ENCODE measurements at places on chromosomes 7 and 10.

DNA sequence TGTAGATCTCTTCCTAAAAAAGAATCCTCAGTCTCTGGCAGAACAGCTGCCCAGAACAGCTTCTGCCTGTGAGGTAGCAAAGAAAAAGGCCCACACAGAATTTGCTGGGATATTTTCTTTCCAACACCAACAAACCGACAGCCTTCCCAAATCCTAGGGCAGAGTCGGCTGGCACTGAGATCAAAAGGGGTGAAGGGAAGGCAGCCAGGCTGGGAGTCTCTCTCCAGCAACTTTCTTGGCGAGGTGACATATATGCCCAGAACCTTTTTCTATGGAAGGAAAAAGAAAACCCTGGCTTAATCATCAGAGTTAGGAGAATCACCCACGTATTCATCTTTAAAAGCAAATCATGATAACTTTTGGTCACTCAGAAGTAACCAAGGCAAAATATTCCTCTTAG, 279.6 kb downstream of the DNAJB6 start:
- no peak for DNase-seq

- no peak for DNase-seq
These were observed 599.8 kb upstream of the MGMT start for GRCh38 chr10:128867210-128867609.

DNA sequence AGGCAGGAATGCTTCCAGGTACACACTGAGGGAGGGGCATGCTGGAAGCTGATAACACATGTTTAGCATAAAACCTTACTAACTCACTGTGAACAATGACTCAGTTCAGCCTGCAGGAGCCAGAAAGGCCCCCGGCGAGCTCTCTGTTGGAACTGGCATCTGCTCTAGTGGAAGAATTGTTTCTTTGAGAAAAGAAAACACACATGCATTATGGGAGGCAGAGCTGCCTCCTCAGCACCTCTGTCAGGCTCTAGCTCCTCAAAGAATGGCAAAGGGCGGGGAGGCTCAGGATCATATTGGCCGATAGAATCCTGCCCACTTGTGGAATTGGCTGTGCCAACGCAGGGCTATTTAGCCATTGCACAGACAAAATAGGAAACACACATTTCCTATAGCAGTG, 338.3 kb downstream of the CXCL12 start:
- DNase-seq: no peak

DNA sequence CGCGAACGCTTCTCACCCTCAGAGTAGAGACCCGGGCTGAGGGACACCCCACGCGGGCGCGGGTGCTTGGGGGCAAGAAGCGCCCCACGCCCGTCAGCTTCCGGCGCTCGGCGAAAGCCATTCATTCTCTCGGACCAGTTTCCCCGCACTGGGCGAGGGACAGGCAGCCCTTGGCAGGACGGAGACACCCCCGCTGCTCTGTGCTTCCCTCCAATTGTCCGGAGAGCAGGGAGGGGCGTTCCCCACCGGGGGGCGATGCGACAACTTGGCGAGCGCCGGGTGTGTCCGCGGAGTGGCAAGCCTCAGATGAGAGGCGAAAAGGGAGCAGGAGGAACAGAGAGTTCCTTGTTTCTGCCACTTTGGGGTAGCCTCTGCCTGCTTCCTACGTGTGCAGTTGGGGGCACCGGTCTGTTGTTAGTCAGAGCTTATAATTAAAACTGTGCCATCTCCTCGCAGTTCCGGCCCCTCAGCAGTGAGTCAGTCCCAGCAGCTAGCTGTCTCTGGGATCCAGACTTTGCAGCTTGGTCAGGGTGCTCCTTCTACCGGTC, 1.7 kb downstream of the GPR158 start:
- no peak for DNase-seq

- no peak for DNase-seq
These were observed 429.0 kb downstream of the ETV1 start for GRCh38 chr7:13560441-13560840.

GRCh38 chr7:30598121-30598876, 3.6 kb downstream of the GARS1 start:
- no peak for DNase-seq

GRCh38 chr7:132102391-132102790, 473.9 kb downstream of the PLXNA4 start:
- no peak for DNase-seq

- DNase-seq: no peak
These were observed 78.6 kb upstream of the ADRB1 start for GRCh38 chr10:113965077-113965476.

- DNase-seq: no peak
These were observed 24.1 kb downstream of the GNA12 start for GRCh38 chr7:2819954-2820397.

- no peak for DNase-seq
These were observed 204.6 kb upstream of the FOXP2 start for GRCh38 chr7:114209968-114210367.

DNA sequence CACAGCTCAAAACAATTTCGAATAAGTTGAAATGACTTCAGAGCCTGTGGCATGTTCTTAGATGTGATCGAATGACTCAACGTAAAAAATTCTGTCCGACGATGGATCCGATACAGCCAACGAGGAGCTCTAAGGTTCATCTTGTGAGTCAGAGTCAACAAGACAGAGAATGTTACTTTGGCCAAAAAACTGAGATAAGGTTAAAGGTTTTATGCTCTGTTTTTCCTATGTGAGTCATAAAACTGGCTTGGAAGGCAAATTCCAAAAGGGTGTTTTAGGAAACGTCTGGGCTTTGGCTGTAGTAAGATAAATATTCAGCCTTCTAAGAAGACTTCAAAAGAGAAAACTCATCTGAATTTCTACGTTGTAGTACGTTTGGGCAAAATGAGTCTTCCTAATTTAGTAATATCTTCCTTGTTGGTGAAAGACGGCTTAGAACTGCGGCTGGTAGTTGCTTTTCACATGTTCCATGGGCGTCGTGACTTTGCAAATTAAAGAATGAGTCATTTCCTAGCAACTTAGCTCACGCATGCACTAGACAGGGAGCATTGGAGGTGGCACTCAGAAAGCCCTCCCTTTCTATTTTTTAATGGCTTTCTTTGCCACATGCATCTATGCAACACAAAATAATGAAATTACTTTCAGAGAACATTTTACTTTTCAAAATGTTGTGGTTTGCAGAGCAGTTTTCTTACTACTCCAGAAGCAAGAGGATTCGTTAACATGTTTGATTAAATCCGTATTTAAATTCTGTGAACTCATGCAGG, 28.2 kb downstream of the PFKP start:
- DNase-seq: no peak

GRCh38 chr7:1758859-1759521, 88.9 kb downstream of the ELFN1 start:
- DNase-seq: peak; percentile 86

GRCh38 chr7:47104206-47104549, 477.7 kb downstream of the TNS3 start:
- no peak for DNase-seq

GRCh38 chr10:18710201-18710653, 51.0 kb downstream of the ARL5B start:
- DNase-seq: no peak

DNA sequence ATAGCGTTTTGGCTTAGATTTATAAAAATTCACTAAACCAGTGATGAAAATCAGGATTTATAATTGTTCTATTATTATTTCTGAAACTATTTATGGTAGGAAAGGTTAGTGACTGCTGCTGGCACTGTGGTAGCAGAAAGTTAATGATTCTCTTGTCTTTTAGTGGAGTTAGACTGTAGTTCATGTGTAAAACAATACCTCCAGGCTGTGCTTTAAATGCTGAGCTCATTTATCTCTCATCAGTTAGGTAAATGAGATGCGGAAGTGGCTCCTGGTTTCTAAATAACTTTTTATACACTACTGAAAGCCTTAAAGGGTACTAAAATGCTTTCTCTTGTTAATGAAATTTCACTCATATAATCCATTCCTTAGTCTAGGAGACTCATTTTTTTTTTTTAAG, 326.8 kb upstream of the POT1 start:
- no peak for DNase-seq

GRCh38 chr7:37341033-37341630, 107.5 kb downstream of the ELMO1 start:
- no peak for DNase-seq

DNA sequence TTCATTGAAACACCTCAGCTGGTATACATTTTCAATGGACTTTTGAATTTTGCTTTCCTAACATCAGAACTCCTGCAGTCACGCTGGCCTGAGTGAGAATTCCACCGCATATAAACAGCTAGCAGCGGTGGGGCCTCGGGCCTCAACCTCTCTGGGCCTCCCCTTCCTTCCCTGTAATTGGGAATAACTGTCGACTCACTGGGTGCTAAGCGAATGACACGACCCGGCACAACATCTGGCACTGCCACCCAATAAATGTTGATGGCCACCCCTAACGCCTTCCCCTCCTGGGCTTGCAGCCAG, 670 bp downstream of the RCC1L start:
- no peak for DNase-seq

- peak; percentile 74 for DNase-seq
These were observed 233.9 kb downstream of the FANK1 start for GRCh38 chr10:126130271-126130710.

- DNase-seq: peak; percentile 77
These were observed 453 bp upstream of the GALNT17 start for GRCh38 chr7:71131256-71132126.

DNA sequence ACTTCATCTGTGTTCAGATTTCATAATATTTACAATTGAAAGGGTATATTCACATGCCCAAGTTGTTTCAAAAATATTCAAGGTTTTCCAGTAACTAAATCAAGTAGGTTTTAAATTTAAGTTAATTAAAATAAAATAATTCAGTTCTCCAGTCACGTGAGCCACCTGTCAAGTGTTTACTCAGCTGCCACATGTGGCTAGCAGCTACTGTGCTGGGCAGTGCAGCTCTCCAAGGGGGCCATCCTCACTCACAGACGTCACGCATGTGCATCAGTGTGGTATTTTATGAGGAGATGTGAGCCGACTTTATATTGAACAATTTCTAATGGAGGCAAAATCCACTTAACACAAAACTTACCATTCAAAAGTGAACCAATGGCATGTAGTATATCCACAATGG, 69.7 kb upstream of the CAMK2B start:
- DNase-seq: no peak

- no peak for DNase-seq
These were observed 33.7 kb upstream of the CXCL12 start for GRCh38 chr10:44418637-44419036.

GRCh38 chr10:130135676-130136225, 440 bp upstream of the GLRX3 start:
- no peak for DNase-seq

DNA sequence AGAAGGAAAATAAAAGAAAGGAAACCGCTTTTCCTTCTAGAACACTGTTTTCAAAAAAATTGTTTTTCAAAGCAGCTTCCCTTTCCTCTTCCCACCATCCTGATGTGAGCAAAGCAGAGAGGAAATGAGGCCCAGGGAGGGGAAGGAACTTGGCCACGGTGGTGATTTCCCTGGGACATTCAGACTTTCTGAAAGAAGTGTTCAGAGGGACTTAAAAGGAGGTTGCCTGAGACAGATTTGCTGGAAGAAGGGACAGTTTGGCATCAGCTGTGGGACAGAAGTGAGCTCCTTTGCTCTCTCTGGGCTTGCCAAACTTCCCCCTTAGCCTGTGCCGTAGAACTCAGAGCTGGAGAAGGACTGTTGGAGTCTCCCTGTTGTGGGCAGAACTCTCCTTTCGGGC, 30.3 kb downstream of the ADCYAP1R1 start:
- no peak for DNase-seq

- DNase-seq: peak; percentile 89
These were observed 56.9 kb upstream of the EZH2 start for GRCh38 chr7:148940702-148941597.

- DNase-seq: no peak
These were observed 24.3 kb upstream of the EMX2 start for GRCh38 chr10:117518246-117518645.

- no peak for DNase-seq
These were observed 46.9 kb downstream of the EGFR start for GRCh38 chr7:55065511-55066229.

GRCh38 chr10:62244785-62245467, 23.7 kb downstream of the RTKN2 start:
- DNase-seq: no peak

GRCh38 chr7:149753375-149754233, 19.8 kb downstream of the ZNF467 start:
- DNase-seq: peak; percentile 59

DNA sequence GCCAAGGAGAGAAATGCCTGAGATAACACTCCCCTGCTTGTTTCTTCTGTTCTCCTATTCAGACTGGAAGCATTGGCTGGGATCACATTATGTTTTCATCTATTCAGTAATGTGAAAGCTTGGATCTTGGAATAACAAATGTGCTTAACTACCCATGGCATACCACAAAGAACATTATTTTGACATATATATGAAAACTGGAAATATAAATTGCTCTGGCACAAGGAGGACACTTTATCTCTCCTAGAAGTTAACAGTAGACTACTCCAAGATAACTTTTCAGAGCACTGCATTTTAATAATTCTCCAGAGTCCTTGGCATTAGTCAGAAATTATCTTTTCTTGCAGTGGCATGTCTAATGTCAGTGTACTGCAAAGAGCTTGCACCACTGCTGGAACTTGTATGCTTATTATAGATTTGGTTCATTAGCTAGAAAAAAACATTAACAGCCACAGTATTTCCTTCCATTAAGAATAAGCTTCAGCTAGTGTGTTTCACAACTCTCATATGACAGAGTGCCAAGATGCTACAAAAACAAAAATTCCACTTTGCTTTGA, 169.3 kb upstream of the LRRN3 start:
- no peak for DNase-seq

DNA sequence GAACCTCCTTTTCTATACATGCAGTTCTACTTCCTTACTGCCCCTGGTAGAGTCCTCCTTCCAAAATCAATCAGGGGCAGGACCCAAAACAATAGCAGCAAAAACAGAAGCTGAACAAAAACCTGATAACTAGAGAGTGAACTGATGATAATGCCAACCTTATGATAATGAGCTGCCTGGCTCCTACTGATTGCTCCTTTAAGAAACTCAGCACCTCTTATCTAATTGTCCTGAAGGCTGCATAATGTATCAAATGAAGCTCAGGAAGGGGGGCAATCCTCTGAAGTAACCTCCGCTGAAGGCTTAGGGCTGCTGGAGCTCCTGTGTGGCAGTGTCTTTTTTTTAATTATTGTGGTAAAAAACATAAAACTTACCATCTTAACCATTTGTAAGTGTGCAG, 257.0 kb downstream of the PHTF2 start:
- DNase-seq: no peak

GRCh38 chr7:68488341-68489060, 1109.8 kb upstream of the AUTS2 start:
- DNase-seq: no peak

DNA sequence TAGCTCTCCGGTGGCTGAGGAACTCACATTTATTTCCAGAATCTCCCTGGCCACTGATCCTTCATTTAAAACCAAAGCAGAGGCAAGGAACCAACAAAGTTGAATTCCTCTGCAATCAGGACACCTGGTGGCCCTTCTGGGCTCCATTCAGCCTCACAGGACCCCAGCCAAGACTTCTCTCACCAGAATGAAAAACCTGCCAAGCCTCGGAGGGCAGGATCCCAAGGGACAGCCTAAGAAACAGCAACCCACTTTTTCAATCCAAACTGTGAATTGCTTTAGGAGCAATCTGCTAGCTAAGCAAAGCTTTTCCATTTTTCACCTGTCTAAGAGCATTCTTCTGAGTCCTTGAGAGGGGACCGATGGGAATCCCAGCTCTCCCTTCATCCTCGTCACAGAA, 34.6 kb downstream of the OAT start:
- no peak for DNase-seq

GRCh38 chr10:79107736-79108264, 39.0 kb downstream of the ZMIZ1 start:
- no peak for DNase-seq

- DNase-seq: no peak
These were observed 1.3 kb upstream of the PLAU start for GRCh38 chr10:73909540-73910115.

GRCh38 chr7:29647020-29647654, 83.5 kb downstream of the PRR15 start:
- DNase-seq: no peak
